Omental fat pad (tissue), 4 donors: ENCODE measurements at places on chromosomes 16 and 17. TPM values are rescaled to one million over a fixed set of nuclear protein-coding genes. Genes with fewer than 3 reads are reported as not detected.

DNA sequence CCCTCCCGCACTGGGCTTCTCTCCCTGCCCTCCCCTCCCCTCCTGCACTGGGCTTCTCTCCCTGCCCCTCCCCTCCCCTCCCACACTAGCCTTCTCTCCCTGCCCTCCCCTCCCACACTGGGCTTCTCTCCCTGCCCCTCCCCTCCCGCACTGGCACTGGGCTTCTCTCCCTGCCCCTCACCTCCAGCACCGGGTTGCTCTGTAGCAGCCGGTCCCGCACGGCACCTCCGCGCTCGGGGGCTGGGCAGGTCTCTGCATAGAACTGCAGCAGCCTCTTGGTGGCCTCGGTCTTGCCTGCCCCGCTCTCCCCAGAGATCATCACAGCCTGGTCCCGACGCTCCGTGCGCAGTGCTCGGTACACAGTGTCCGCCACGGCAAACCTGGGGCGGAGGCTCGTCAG is 9.8 kb downstream of the MYO1C start:
- DNase-seq, result no peak

PPL gene
- 97.6 TPM for total RNA-seq

DNA sequence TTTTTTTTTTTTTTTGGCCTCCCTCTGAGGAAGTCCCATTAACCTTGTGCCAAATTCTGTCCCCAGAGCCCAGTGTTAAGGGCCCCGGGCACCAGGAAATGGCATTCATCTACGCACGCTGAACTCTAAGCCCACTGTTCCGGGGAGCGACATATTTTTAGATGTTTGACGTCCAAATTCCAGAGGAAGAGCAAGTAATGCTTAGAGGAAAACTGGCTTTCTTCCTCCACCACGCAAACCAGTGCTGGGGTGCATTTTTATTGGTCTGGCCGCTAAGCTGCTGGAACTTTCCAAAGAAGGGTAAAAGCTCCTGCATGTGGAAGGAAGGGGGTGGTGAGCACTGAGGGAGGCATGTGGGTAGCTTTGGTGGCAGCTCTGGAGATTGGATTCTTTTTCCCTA is 8.3 kb downstream of the WFDC1 start:
- no peak for DNase-seq

DNA sequence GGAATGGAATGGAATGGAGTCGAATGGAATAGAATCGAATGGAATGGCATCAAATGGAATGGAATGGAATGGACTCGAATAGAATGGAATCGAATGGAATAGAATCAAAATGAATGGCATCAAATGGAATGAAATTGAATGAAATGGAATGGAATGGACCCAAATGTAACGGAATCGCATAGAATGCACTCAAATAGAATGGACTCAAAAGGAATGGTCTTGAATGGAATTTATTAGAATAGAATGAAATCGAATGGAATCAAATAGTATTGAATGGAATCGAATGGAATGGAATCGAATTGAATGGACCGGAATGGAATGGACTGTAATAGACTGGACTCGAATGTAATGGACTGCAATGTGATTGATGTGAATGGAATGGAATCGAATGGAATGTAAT is 501.4 kb upstream of the WSB1 start:
- DNase-seq, result no peak

NAGPA gene
- total RNA-seq, result 29.7 TPM
